ENCODE measurements at places on chromosomes 7 and 10.

DNA sequence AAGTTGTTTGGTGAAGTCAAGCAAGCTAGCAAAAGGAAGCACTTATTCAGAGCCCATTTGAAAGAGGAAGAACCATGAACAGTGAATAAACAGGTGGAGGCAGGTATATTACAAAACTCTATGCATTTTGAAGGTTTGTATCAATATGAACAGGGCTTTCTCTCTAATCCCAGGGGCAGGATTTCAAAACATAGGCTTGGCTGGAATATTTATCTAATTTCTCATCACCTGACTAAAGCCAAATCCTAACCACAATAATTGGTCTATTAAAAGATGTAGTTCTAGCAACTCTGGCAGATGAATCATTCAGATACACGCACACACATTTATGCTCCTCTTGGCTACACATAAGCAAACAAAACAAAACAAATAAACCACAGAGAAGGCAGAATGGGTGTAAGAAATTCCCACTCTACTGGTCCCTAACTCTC, 554.4 kb downstream of the INHBA start:
- H3K4me3 ChIP-seq: no peak overlapping the region
- no peaks in the 10 kb centered on the region for H3K36me3 ChIP-seq
- H3K4me1 ChIP-seq: no peaks in the 10 kb centered on the region
- H3K27ac ChIP-seq: no peak overlapping the region
- no peak for DNase-seq

DNA sequence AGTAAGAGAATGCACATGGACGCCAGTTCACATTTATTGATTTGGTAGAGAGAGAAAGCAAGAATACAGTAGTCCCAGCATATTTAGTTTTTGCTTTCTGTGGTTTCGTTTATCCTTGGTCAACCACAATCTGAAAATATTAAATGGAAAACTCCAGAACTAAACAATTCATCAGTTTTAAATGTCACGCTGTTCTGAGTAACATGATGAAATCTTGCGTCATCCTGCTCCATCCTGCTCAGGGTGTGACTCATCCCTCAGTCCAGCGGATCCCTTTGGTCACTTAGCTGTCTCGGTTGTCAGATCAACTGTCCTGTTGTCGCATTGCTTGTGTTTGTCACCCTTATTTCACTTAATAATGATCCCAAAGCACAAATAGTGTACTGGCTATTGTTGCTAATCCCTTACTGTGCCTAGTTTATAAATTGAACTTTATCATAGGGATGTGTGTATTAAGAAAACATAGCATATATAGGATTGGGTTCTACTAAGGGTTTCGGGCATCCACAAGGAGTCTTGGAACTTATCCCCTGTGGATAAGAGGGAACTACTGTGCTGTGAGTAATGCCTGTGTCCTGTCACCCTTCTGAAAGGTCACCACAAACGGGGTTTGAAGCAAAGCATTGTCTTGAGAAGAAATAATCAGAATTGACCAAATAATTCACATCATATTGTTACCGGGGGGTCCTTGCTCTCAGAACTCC, 73.6 kb downstream of the OTUD1 start:
- no peak for DNase-seq
- no peaks in the 10 kb centered on the region for H3K36me3 ChIP-seq
- H3K27ac ChIP-seq: no peak overlapping the region
- no peaks in the 10 kb centered on the region for H3K27me3 ChIP-seq
- no peak overlapping the region for H3K4me3 ChIP-seq
- H3K4me1 ChIP-seq: no peaks in the 10 kb centered on the region

DNA sequence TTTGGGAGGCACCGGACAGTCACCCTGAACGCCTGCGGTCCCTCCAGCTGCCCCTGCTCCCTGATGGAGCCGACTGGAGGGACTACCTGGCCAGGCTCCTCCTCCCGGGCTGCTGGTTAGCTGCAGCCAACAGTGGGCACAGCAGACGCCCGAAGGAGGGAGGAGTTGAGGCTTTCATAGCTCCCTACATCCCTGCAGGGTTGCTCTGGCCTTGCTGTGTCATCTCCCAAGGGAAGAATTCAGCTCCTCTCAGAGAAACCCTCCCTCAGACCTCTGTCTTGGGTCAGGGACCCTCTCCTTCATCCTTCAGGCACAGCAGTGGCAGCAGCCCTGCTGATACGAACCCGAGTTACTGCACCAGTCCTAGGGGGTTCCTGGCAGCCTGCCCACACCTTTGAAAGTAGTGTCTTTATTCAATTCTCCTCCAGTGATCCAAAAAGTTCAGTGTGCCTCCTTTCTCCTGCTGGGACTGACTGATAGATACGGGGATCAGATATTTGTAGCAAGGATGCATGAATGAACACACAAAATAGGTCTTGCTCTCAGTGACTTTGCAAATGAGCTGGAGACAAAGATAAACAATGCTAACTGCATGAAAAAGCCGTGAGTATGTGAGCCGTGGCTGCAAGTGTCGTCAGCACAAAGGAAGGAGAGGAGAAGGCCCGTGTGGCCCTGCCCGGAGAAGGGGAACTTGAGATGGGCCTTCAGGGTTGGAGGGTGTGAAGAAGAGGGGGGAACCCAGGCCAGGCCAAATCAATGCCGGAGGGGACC, 136.6 kb downstream of the PRKAG2 start:
- peaks cover 38% of the 10 kb centered on the region for H3K27me3 ChIP-seq
- H3K4me1 ChIP-seq: peaks cover 13% of the 10 kb centered on the region
- H3K27ac ChIP-seq: no peak overlapping the region
- H3K4me3 ChIP-seq: no peak overlapping the region

- no peak for DNase-seq
- H3K36me3 ChIP-seq: peaks cover 8% of the 10 kb centered on the region
- peaks cover 26% of the 10 kb centered on the region for H3K4me1 ChIP-seq
- H3K27ac ChIP-seq: no peak overlapping the region
- H3K4me3 ChIP-seq: no peak overlapping the region
These were observed 7.6 kb downstream of the FOXK1 start for GRCh38 chr7:4689668-4690067.

- no peak for DNase-seq
- H3K27me3 ChIP-seq: peaks cover 45% of the 10 kb centered on the region
- H3K36me3 ChIP-seq: no peaks in the 10 kb centered on the region
- H3K27ac ChIP-seq: no peak within 1 kb of the TSS
- no peak within 1 kb of the TSS for H3K4me3 ChIP-seq
These were observed at the start of gene PODXL for GRCh38 chr7:131556053-131556908. TSS of gene PODXL (minus strand) at chr7:131556628. CDS start at chr7:131556359, 269 bp downstream.

DNA sequence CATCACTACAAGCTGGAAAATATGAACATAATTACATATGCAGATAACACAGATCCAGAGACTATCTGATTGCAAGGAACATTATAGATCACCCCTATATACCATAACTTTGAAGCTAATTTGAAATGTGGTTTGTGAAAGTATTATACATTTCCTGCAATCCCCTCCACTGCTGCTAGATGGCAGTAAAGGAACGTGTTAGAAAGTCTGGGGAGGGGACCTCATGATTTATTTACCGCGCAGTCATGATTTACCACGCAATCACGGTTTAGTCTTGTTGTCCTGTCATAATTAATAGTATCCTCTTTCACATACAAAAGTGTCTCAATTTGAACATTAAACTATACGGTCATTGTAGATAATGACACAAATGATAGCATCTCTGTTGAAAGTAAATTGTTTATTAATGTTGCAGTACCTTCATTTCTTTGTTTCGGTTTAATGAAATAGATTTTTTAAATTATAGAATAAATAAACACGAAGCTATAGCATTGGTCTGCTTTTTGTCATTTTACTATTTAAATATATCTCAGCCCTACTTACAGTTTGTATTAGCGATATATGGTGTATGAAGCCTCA, 145.3 kb upstream of the PRSS1 start:
- no peak overlapping the region for H3K4me3 ChIP-seq
- no peak overlapping the region for H3K27ac ChIP-seq
- peak; percentile 76 for DNase-seq
- H3K27me3 ChIP-seq: no peaks in the 10 kb centered on the region

- H3K27me3 ChIP-seq: no peaks in the 10 kb centered on the region
- H3K4me1 ChIP-seq: peaks cover 48% of the 10 kb centered on the region
- H3K27ac ChIP-seq: peak overlapping the region; percentile 94
- DNase-seq: peak; percentile 77
These were observed 148.2 kb downstream of the CELF2 start for GRCh38 chr10:11165591-11166543.

Data from thymus (tissue), 14 donors.